Osteocyte (in vitro differentiated cells): ENCODE measurements at places on chromosomes 1 and 21.

- no peaks in the 10 kb centered on the region for H3K27me3 ChIP-seq
- H3K4me1 ChIP-seq = peaks cover 2% of the 10 kb centered on the region
- no peak overlapping the region for H3K4me3 ChIP-seq
- no peak for DNase-seq
- no peaks in the 10 kb centered on the region for H3K36me3 ChIP-seq
These were observed 1679.0 kb upstream of the B3GALT2 start for GRCh38 chr1:194865383-194865782.

DNA sequence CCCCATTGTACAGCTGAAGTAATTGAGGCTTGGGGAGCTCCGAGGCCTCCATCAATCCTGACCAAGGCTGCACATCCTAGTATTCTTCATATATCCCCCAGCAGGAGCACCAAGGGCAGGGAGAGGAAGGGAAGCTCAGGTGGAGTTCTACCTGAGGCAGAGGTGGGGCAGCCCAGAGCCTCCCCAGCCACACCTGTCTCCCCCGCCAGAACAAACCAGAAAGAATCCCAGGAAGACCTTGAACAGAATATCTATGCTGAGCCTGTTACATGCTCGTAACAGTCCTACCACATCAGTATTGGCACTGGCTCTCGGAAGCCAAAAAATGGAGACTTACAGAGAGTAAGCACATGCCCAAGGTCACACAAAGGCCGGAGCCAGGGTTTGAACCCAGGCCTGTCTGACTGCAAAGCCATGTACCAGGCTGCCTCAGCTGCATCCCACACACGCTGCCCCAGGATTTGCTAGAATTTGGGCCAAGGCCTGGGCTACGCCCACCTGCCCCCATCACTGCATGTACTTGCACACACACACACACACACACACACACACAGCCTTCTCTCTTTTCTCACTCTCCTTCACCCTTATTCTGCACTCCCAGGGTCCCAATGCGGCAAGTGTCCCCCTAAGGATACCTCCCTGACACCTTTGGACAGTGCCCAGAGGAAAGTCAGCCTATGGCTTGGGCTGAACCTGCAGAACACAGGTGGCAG is 4.5 kb downstream of the E2F2 start:
- H3K27me3 ChIP-seq = no peaks in the 10 kb centered on the region
- H3K27ac ChIP-seq = no peak overlapping the region
- peaks cover 47% of the 10 kb centered on the region for H3K4me1 ChIP-seq
- H3K4me3 ChIP-seq = no peak overlapping the region

DNA sequence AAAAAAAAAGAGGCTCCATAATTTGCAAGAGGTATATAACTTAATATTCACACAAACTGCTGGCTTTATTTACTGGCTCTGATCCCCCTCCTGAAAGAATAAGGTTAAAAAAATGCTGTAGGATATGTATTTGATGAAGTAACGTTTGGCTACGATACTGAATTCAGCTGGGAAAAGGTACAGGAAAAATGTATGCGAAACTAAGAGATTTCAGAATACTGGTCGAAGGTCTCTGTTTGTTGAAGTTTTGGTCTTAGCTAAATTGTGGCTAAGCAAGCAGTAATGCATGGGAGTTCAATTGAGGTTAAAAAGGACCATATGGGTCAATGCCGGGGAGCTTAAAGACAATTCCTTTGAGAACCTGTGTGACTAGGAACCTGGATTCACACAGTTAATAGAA is 355.5 kb upstream of the NCAM2 start:
- no peaks in the 10 kb centered on the region for H3K36me3 ChIP-seq
- no peak overlapping the region for H3K4me3 ChIP-seq
- peaks cover 3% of the 10 kb centered on the region for H3K4me1 ChIP-seq
- no peak for DNase-seq

DNA sequence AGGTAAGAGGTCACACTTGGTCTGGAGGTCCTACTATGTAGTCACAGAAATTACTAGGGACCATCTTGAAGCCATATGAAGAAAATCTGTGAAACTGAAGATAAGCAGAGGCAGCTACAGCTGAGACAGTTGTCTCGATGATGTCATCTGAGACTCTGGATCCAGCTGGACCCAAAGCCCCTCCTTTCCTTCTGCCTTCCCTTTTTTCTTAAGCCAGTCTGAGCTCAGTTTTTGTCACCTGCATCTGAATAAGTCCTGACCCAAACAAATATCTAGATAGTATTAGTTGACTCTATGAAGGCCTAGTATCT is 143.3 kb downstream of the ETS2 start:
- H3K27ac ChIP-seq = no peak overlapping the region
- peaks cover 2% of the 10 kb centered on the region for H3K27me3 ChIP-seq
- peaks cover 62% of the 10 kb centered on the region for H3K4me1 ChIP-seq
- H3K4me3 ChIP-seq = no peak overlapping the region

DNA sequence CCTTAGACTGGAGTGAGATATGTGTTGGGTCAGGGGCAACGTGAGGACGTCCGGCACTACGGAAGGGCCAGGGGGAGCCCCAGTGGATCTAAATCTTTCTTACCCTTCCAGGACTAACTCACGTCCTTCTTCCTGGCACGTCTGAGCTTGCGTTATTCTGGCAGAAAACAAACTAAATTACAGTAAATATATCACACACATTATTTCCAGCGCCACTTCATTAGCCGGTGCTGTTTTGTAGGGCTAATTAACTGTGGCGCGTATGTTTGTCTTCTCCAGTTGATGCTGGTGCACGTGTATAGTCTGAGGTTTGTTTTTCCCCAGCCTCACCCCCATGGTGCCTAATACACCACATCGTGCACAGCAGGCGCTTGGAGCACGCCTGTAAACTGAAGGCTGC is 59.2 kb downstream of the TLR5 start:
- no peak for DNase-seq
- H3K4me3 ChIP-seq = no peak overlapping the region
- H3K36me3 ChIP-seq = no peaks in the 10 kb centered on the region
- peaks cover 5% of the 10 kb centered on the region for H3K4me1 ChIP-seq
- peaks cover 26% of the 10 kb centered on the region for H3K27me3 ChIP-seq

DNA sequence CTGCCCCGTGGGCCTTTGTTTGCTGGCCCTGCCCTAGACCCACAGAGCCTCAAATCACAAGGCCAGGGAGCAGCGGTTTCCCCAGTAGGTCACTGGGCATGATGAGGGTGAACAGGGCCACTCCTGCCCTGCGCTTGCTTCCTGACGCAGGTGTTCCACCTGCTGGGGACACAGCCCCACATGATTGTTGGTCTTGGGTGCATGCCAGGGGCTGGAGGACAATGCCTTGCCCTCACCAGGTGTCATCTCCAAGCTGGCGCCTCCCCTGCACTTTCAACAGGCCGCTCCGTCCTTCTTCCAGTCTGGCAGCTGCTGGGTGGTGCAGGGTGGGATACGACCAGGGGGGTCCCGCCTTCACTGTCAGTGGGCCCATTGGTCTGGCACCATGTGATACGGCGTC is 24.3 kb downstream of the IL10RB start:
- no peaks in the 10 kb centered on the region for H3K27me3 ChIP-seq
- H3K36me3 ChIP-seq = peaks cover 16% of the 10 kb centered on the region
- H3K27ac ChIP-seq = no peak overlapping the region
- H3K4me3 ChIP-seq = no peak overlapping the region

DNA sequence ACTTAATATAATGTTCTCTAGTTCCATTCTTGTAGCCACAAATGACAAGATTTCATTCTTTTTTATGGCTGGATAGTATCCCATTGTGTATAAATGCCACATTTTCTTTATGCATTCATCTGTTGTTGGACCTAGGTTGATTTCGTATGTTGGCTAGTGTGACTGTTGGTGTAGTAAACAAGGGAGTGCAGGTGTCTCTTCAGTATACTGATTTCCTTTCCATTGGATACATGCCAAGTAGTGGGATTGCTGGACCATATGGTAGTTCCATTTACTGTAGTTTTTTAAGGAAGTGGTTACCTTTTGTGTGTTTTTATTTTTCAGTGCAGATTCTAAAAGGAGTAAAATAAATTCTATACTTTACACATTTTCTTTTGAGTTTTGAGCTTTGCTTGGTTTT is 5.7 kb downstream of the PARK7 start:
- H3K36me3 ChIP-seq = peaks cover 60% of the 10 kb centered on the region
- H3K27me3 ChIP-seq = no peaks in the 10 kb centered on the region
- H3K27ac ChIP-seq = no peak overlapping the region
- peaks cover 26% of the 10 kb centered on the region for H3K4me1 ChIP-seq
- DNase-seq = no peak

GRCh38 chr1:164671323-164671965 is 112.5 kb downstream of the PBX1 start:
- no peak for DNase-seq
- no peak overlapping the region for H3K4me3 ChIP-seq
- no peak overlapping the region for H3K27ac ChIP-seq
- no peaks in the 10 kb centered on the region for H3K36me3 ChIP-seq
- H3K4me1 ChIP-seq = no peaks in the 10 kb centered on the region

- no peak for DNase-seq
- peak overlapping the region; percentile 83 for H3K27ac ChIP-seq
These were observed 536 bp downstream of the LGALS8 start for GRCh38 chr1:236524142-236524894.

GRCh38 chr21:36120304-36120888 is 14.5 kb upstream of the CBR3 start:
- H3K36me3 ChIP-seq = no peaks in the 10 kb centered on the region
- H3K27me3 ChIP-seq = no peaks in the 10 kb centered on the region
- H3K4me3 ChIP-seq = no peak overlapping the region
- DNase-seq = no peak

- DNase-seq = no peak
- H3K4me1 ChIP-seq = no peaks in the 10 kb centered on the region
- H3K36me3 ChIP-seq = peaks cover 48% of the 10 kb centered on the region
- no peak overlapping the region for H3K27ac ChIP-seq
These were observed 84.7 kb downstream of the WLS start for GRCh38 chr1:68147534-68148171.

GRCh38 chr1:244325056-244325758 is 126.5 kb downstream of the ADSS2 start:
- no peaks in the 10 kb centered on the region for H3K27me3 ChIP-seq
- H3K27ac ChIP-seq = peak overlapping the region; percentile 96
- no peak overlapping the region for H3K4me3 ChIP-seq
- H3K4me1 ChIP-seq = peaks cover 36% of the 10 kb centered on the region

- no peak overlapping the region for H3K4me3 ChIP-seq
- H3K4me1 ChIP-seq = no peaks in the 10 kb centered on the region
- no peak for DNase-seq
- H3K36me3 ChIP-seq = no peaks in the 10 kb centered on the region
- peaks cover 9% of the 10 kb centered on the region for H3K27me3 ChIP-seq
These were observed 61.8 kb upstream of the NBL1 start for GRCh38 chr1:19582318-19582717.

- H3K4me3 ChIP-seq = no peak overlapping the region
- peaks cover 27% of the 10 kb centered on the region for H3K4me1 ChIP-seq
- peaks cover 8% of the 10 kb centered on the region for H3K36me3 ChIP-seq
- peak; percentile 92 for DNase-seq
These were observed 75.3 kb upstream of the ARTN start for GRCh38 chr1:43858324-43858723.

GRCh38 chr1:39819091-39819812 is 30.6 kb upstream of the BMP8B start:
- H3K36me3 ChIP-seq = no peaks in the 10 kb centered on the region
- no peak overlapping the region for H3K4me3 ChIP-seq
- DNase-seq = no peak
- peaks cover 13% of the 10 kb centered on the region for H3K27me3 ChIP-seq

- H3K27ac ChIP-seq = no peak overlapping the region
- no peaks in the 10 kb centered on the region for H3K4me1 ChIP-seq
- no peak for DNase-seq
- H3K27me3 ChIP-seq = peaks cover 10% of the 10 kb centered on the region
These were observed 32.1 kb downstream of the FOXD2 start for GRCh38 chr1:47469910-47470309.

GRCh38 chr21:21076491-21076890 is 78.3 kb downstream of the NCAM2 start:
- no peak overlapping the region for H3K4me3 ChIP-seq
- H3K36me3 ChIP-seq = no peaks in the 10 kb centered on the region
- peaks cover 3% of the 10 kb centered on the region for H3K4me1 ChIP-seq

DNA sequence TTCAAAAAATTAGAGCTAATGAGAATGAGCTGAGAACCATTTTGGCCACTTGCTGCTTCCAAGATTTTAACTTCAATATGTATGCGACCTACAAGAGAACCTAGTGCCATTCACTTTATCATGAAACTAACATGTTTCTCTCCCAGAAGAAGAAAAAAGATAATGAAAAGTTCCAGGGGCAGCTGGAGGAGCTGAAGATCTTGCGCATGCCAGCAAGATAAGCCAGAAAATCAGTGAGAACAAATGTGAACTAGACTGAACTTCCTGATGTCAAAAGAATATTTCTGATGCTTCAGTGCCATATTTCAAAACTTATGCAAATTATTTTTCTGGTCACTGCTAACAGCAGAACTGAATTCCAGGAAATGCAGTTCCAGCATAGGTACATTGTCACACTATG is 1265.1 kb downstream of the BRINP3 start:
- H3K36me3 ChIP-seq = no peaks in the 10 kb centered on the region
- no peak overlapping the region for H3K27ac ChIP-seq
- no peaks in the 10 kb centered on the region for H3K27me3 ChIP-seq
- no peak for DNase-seq
- H3K4me1 ChIP-seq = no peaks in the 10 kb centered on the region

DNA sequence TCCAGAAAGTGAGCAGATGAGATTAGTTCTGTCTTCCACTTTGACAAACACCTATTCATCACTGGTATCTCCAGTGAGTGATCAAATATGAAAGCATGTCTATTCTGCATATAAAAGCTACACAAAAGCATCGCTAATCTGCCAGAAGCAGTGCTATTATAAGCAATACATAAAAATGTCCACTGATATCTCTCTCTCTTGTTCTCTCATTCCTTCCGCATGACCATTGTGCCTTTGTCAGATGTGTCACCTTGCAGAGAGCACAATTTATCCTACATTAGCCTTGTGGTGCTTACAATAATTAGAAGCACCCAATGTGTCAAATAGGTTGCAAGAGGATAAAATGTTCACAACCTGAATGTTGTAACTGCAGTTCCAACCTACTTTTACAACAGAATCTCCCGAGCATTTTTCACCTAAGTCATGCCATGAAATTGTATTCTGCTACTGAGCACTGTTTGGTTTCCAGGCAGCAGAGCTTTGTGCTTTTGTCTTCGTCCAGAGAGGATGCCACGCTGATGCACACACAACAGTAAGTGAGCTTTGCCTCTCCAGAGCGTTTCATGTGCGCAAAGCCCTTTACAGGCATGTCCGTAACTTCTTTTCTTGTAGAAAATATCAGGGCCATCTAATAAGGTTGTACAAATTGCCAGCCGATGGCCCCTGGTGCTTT is 198.7 kb upstream of the PLD5 start:
- no peaks in the 10 kb centered on the region for H3K27me3 ChIP-seq
- no peaks in the 10 kb centered on the region for H3K4me1 ChIP-seq
- no peak overlapping the region for H3K4me3 ChIP-seq
- no peaks in the 10 kb centered on the region for H3K36me3 ChIP-seq

DNA sequence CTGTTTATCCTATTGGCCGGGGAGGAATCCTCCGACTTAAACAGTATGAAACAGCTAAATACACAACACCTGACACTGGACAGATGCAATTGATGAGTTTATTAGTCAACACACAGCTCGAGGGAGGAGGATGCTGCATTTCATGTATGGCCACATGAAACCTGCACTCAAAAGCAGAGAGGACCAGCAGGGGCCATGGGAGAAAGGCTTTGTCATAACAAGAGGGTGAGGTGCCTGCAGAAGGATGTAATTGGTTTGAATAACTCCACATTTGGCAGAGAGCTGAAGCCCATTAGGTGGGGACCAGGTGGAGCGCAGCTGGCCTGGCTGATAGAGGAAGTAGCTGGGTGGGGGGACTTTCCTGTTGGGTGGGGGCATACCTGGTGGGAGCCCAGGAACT is 599.1 kb downstream of the PTPRU start:
- no peaks in the 10 kb centered on the region for H3K4me1 ChIP-seq
- H3K36me3 ChIP-seq = no peaks in the 10 kb centered on the region
- no peak overlapping the region for H3K4me3 ChIP-seq

GRCh38 chr1:1014799-1015681 is 1.7 kb downstream of the ISG15 start:
- no peak for DNase-seq
- peak overlapping the region; percentile 34 for H3K27ac ChIP-seq
- peaks cover 26% of the 10 kb centered on the region for H3K4me1 ChIP-seq
- H3K36me3 ChIP-seq = peaks cover 2% of the 10 kb centered on the region
- no peak overlapping the region for H3K4me3 ChIP-seq
